ENCODE measurements at places on chromosomes 13 and 19.

DNA sequence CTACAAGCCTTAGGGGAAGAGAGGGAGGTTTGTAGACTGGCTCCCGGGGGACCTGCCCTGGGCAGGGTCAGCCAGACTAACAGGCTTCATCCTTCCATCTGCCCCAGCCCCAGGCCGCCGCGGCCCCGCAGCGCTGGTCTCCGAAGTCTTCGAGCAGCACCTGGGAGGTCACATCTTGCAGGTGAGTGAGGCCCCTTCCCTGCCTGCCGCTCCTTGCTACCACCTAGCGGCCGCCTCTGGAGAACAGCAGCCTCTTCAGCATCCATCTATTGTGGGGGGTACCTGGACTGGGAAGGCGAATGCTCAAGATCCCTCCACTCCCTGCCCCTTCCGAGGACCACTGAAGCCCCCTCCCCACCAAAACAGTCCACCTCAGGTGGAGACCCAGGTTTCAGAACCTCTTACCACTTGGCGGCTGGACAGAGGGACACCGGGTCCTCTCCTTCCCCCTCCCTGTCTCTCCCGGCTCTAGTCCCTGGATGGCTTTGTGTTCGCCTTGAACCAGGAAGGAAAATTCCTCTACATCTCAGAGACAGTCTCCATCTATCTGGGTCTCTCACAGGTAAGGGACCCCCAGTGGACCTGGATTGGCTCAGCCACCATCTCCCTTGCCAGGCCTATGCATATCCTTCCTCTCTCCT lies 12.7 kb downstream of the NPAS1 start:
- DNase-seq = peak; percentile 94

- no peak for DNase-seq
These were observed 122.7 kb upstream of the FRY start for GRCh38 chr13:31908696-31909411.

GRCh38 chr13:20134732-20135131 lies 26.1 kb downstream of the GJA3 start:
- peak; percentile 27 for DNase-seq

DNA sequence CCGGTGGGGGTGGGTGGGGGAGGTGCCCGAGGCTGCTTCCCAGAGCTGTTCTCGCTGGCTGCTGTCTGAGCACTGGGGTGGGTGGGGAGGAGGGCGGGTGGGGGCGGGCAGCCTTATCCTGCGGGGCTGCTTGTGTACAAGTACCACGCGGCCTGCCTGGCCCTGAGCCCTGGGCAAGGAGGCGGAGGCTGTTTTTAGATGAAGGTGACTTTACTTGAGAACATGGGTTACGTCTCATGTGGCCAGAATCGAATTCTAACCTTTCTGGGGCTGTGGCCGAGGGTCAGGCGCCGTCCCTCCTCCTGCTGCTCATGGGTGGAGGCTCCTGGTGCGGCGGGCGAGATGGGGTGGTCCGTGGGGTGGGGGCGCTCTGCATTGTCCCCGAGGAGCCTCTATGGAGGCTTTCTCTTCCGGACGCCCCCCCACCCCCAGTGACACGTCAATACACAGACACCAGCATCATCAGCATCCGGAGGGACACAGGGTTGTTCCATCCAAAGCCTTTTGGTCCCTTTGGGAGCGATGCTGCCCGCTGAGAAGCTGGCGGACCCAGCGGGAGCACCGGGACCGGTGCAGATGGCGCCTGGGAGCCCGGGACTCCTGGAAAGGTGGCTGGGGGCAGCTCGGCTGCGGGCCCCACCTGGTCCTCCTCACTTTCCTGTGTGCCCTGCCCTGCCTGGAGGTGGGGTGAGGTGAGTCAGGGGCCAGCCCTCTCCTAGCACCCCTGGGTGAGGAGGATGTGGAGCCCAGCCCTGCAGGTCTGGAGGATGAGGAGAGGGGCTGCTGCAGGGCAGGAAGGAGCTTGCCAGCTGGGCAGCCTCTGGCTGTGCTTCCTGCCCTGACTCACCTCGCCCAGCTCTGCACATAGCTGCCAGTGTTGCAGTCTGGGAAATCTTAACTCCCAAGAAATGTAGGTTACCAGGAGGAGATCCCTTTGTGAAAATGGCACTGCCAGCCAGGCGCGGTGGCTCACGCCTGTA lies 3.4 kb downstream of the BSG start:
- peak; percentile 55 for DNase-seq

- DNase-seq = peak; percentile 79
These were observed 8.0 kb downstream of the VSIG10L start for GRCh38 chr19:51333836-51334460.

DNA sequence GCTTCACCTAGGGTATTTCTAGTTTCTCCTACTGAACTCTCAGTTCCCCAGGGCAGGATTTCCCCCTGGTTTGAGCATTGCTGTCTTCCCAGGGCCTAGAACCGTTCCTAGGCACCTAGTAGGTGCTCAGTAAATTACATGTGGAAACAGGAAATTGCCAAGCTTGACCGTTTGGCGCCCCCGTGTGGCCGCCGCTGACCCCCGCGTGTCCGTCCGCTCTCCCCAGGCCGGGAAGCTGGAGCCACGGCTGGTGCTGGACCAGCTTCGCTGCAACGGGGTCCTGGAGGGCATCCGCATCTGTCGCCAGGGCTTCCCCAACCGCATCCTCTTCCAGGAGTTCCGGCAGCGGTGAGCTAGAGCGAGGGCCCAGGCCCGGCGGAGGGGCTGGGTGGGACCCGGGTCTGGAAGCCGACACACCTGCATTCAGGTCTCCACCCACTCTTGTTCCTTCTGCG lies 55.5 kb downstream of the MYH14 start:
- peak; percentile 87 for DNase-seq

GRCh38 chr13:41915081-41915480 lies 45.8 kb downstream of the VWA8 start:
- DNase-seq = no peak

DNA sequence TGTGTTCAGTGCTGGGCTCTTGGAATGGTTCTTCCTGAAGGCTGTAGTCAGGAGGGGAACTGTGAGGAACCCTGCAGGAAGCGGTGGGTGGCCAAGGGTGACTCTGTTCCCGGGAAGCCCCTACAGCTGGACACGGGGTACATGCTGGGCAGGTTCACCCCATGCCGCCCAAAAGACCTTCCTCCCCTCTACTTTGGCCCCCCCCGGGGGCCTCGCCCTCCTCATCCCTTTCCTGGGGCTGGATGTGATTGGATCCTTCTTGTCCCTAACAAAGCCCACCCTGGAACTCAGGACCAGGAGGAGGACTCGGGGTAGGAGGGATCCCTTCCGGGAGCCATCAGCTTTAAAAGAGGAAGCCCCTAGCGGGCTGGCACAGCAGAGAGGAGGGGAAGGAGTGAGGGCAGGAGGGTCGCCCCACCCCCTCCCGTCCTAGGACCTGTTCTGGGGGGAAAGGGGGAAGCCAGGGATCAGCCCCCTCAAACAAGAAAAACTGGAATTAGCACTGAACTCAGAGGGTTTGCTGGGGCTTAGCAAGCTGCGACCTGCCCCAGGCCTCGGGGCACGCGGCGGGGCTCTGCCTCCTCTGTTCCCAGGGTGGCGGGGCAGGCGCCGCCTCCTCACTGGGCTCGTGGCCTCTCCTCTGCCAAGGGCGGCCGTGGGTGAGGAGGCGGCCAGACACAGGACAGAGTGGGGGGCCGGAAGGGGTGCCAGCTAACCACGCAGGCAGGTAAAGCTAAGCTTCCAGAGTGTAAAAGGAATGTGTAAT lies 4.0 kb downstream of the CEBPA start:
- DNase-seq = peak; percentile 47

GRCh38 chr13:104954210-104954609 lies 1581.3 kb downstream of the EFNB2 start:
- DNase-seq = no peak

DNA sequence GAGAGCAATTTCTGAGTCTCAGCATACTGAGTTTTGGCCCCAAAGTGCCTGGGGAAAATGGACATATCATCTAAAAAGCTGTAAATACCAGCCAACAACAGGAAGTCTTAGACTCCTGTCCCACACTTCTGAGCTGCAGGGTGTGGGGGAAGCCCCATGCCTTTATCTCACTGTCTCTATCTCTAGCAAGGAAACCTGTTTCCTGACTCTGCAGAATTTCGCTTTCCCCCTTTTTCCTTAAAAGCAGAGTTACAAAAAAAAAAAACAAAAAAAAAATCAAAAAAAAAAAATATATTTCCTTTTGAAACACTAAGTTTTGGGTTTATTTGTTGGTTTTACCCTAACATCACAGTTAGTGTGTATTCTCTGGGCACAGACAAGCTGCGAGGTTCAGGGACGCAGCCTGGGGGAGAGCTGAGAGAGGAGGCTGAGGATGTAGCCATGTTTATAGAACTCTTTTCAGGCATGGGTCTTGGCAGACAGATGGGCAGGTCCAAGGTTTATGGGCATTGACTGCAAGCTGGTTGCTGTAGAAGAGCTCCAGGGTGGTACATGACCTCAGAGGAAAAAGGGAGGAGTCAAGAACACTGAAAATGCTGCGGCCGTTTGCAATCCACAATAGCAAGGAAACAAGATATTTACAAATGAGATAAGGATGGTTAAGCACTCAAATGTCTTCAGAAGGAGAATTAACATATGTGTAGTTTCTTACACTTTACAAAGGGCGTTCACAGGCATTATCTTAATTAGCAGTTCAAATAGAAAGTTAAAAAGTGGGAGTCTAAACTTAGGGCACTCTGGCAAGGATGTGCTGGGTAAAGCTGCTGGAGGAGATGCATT lies 4.9 kb downstream of the MBNL2 start:
- DNase-seq = peak; percentile 83

GRCh38 chr19:40982594-40983101 lies 8.4 kb upstream of the CYP2B6 start:
- peak; percentile 85 for DNase-seq

All from endodermal cell (in vitro differentiated cells).